Mucosa of descending colon (tissue), 3 donors: ENCODE measurements at places on chromosomes 16 and 17.

DNA sequence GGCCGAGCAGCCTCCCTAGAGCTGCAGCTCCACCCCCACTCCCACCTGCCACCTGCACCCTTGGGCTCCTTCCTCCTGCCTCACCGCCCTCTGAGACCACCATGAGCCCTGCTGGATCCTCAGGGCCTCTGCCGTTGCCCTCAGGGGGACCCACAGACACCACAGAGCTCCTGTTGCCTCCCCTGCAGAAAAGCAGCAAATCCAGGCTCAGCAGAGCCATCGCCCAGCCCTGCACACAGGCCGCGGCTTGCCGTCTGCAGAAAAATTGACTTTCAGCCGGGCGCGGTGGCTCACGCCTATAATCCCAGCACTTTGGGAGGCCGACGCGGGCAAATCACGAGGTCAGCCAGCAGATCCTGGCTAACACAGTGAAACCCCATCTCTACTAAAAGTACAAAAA lies 7.0 kb upstream of the PPP1R27 start:
- DNase-seq, result no peak

DNA sequence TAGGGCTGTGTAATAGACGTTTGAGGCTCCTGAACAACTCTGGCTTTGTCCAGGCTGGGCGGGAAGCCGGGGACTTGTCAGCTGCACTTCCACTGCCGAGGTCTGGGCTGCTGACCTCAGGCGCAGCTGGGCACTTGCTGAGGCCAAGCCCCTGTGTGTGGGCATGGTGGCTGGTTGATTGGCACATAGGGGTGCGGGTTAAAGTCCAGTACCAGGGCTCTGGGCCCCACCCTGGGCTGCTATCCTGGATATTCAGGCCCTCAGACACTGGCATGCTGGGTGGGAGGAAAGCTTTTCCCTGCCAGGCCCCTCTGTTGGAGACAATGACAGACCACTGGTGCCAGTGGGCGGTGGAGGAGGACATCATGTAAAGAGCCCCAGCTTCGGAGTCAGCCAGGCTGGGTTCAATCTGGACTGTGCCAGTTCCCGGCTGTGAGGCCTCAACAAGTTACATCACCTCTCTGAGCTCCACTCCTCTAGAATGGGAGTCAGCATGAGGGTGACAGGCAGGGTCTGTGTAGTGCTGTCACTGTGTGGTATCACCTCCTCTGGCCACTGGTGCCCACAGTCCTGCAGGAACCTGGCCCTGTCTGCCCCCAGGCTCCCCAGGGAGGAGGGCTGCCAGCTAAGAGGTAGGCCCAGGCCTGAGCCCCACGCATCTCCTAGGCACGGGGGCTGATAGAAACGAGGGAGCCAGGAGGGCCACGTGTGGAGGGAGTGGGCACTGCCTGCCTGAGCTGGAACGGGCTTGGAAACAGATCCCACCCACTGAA lies 42.5 kb downstream of the PSME3IP1 start:
- DNase-seq, result no peak

DNA sequence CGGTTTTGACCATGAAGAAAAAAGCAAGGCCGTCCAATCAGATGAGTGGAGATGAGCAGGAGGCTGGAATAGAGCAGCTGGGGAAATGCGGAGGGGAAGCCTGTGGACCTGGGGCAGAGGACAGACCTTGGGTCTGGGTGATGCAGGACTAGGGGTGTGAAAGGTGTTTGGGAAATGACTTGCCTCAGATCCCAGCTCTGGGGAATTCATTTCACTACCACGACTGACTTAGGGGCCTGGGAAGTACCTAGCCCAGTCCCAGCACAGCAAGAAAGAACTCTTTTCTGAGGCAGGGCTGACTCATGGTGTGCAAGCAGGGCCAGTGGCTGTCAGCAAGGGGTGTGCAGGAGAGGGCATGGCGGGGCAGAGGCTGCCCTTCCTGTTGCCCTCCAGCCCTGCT lies 14.8 kb downstream of the DNAI2 start:
- DNase-seq, result no peak

GRCh38 chr17:72452286-72453173 lies 331.7 kb downstream of the SOX9 start:
- DNase-seq, result no peak

- no peak for DNase-seq
Measured at GRCh38 chr17:40895106-40895730, 10.2 kb upstream of the KRT20 start.

DNA sequence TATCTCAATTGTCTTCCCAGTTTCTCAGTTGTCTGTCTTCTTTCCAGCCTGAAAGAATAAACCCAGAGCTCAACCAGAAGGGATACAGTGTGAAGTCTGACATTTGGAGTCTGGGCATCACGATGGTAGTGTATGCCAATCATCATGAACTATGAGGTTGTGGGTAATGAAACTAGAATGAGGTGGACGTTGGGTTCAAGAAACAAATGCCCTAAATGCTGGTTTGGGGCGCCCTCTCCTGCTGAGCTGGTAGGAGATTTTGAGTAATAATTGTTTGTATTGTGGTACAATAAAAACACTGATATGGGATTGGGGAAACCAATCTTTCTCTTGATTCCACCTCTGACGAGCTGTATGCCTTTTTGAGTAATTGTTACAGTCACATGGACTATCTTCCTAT lies 110.4 kb downstream of the MAP2K6 start:
- no peak for DNase-seq

DNA sequence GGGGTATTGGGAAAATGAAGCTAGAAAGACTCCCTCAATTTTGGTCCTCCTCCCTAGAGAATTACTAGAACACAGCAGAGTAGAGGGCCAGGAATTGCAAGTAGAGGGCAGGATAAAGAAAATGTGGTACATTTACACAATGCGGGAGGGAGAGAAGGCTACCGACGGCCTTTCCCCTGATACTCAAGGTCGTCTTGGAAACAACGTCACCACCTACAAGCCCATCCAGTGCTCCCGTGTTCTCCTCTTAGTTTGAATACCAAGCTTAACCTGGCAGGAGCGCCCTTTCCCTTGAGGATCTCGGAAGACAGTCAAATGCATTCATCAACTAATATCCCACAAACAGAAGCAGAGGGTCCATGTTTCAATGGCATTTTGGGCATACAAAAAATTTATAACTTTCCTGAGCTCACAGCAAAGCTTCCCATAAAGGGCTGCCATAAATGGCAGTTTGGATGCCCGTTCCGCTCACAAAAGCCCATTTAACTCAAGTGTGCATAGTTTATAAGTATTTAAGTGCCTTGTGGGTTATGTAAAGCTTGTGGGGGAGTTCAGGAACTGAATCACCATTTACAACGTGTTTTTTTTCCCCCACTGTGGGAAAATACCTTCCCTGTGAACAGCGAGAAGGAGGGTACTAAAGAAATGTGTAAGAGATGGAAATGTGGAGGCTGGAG lies 414.6 kb downstream of the SLC39A11 start:
- no peak for DNase-seq

GRCh38 chr16:53773150-53773846 lies 69.3 kb downstream of the FTO start:
- DNase-seq, result no peak

GRCh38 chr17:41812381-41813151 lies at the start of gene FKBP10:
FKBP10 (plus strand) TSS chr17:41813004; CDS start chr17:41813035, 31 bp downstream.
- no peak for DNase-seq

GRCh38 chr17:18218756-18219415 lies 6.5 kb upstream of the LLGL1 start:
- DNase-seq, result no peak

GRCh38 chr16:84735849-84736586 lies 36.2 kb downstream of the USP10 start:
- DNase-seq, result peak; percentile 86

DNA sequence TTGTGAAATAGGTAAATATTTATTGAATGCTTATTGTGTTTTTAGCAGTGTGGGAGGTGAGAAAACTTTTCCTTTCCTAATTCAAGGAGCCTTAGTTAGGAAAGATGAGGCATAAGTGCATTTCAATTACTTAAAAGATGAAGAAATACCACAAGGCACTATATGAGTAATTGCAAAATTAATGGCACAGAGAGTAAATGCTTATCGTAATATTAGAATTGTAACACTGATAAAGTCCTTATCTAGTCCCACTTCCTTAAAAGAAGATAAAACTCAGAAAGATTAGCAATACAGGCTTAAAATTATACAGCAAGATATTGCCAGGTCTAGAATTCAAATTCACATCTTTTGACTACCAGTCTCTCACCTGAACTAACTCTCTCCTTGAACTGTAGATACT lies 232.6 kb upstream of the TBX2 start:
- DNase-seq, result no peak

- no peak for DNase-seq
Measured at GRCh38 chr17:77873500-77874302, 84.8 kb upstream of the TNRC6C start.
